ENCODE measurements at places on chromosomes 6 and 20.

GRCh38 chr20:40322941-40323340 lies 366.1 kb downstream of the MAFB start:
- DNase-seq = no peak

DNA sequence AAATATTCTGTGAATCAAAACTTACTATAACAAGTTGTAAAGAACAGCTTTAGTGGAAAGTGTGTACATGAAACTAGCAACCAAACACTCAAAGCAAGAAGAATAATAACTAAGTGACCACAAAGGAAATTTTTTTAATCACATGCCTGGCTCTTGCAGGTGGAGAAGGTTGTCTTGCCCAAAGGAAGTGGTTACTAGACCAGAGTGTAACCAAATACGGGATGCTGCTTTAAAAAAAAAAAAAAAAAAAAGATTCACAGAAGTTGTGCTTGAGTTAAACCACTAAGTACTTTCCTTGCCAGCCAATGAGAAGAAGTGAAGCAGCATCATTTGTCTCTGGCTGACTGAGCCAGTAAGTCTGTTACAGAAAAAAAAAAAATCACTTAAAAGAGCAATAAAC lies 19.1 kb upstream of the HLA-DQB1 start:
- no peak for DNase-seq

GRCh38 chr6:139528471-139528870 lies 154.0 kb upstream of the CITED2 start:
- no peak for DNase-seq

GRCh38 chr6:80607811-80608391 lies 501.4 kb downstream of the BCKDHB start:
- no peak for DNase-seq

GRCh38 chr6:44642349-44642748 lies 254.8 kb downstream of the CDC5L start:
- DNase-seq = no peak

- no peak for DNase-seq
Measured at GRCh38 chr6:144305985-144306384, 20.9 kb downstream of the UTRN start.

DNA sequence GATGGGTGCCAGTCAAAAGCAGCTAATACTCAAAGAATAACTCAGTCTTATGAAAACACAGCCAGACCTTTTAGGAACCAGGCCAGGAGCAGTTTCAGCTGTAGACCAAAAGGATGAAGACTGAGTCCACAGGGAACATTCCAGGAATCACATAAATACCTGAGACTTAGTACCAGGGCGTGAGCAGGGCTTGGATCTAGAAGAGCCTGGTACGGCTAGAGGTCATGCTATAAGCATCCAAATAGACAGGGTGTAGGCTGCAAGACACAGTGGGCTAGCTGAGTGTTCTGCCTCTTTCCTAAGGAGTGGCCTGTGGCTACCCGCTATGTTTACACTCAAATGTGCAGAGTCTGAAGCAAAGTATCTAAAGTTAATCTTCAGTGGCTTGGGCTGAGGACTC lies 29.5 kb upstream of the LRRC1 start:
- DNase-seq = no peak

GRCh38 chr6:83838727-83839126 lies 14.4 kb upstream of the RIPPLY2 start:
- DNase-seq = no peak

DNA sequence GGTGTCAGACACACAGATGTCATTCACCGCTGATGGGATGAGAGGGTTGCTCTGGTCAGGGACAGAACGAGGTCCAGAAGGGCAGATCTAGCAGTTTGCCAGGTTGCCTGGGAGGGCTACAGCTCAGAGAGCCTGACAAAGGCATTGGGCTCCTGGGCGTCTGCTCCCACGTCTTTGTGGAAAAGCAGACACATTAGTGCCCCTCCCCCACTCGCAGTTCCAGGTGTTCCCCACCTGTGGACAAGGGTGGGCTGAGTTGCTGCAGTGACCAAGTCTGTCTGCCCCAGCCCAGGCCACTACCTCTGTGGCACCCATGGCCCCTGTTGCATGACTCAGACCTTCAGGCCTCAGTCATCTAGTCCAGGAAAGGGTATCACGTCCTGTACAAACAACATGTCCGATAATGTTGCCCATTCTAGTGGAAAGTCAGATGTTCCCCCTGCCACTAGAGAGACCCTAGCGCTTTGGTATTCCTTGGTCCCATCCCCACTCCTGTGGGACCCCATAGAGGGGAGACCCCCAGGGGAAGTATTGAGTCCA lies 37.4 kb downstream of the WRNIP1 start:
- no peak for DNase-seq

GRCh38 chr6:41073968-41074691 lies 1.4 kb downstream of the NFYA start:
- no peak for DNase-seq

DNA sequence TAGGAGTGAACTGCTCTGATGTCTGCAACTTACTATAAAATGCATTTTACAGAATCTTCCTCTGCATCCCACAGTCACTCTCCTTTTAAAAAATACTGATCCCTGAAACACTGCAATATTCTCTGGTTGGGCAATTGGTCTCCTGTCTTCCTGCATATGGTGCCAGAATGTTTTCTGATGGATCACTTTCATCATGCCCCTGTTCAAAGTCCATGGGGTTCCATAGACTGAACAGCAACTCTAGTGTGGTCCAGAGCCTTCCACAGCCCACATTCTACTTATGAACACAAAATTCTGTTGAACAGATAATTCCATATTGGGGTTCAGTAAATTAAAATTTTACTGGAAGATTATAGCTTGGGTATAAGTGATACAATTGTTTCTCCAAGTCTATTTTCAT lies 11.0 kb downstream of the GSTA2 start:
- no peak for DNase-seq

DNA sequence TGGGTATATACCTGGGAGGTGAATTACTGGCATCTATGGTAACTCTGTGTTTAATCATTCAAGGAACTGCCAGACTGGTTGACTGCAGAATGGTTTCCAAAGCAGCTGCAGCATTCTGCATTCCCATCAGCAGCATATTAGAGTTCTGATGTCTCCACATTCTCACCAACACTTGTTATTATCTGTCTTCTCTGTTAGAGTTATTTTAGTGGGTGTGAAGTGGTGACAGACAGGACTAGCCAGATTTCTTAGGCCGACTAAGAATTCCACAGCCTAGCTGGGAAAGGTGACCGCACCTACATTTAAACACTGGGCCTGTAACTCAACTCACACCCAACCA lies 110.9 kb downstream of the TMEM170B start:
- DNase-seq = no peak

DNA sequence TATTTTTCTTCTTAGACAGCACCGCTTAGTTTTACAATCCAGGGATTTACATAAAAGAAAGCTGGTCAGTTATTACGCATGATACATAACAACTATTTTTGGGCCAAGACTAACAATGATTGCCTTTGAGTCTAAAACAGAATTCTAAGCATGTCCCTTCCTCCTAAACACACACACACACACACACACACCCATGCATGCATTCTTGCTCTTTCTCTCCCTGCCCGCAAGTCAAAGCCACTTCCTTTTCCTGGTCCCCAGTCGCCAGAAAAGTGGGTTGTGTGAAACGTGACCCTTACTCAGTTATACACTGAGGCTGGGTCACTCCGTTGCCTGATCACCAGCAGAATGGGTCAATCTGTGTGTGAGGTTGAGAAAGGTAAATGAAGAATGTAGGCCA lies 31.4 kb downstream of the FYN start:
- peak; percentile 69 for DNase-seq

Measured in left hindlimb (tissue), 1 donor.